ENCODE measurements at places on chromosomes 12 and 14. TPM values are rescaled to one million over a fixed set of nuclear protein-coding genes. Genes with fewer than 3 reads are reported as not detected.
A peak's percentile ranks its signal among the peaks of the same experiment; 100 is the strongest.

DNA sequence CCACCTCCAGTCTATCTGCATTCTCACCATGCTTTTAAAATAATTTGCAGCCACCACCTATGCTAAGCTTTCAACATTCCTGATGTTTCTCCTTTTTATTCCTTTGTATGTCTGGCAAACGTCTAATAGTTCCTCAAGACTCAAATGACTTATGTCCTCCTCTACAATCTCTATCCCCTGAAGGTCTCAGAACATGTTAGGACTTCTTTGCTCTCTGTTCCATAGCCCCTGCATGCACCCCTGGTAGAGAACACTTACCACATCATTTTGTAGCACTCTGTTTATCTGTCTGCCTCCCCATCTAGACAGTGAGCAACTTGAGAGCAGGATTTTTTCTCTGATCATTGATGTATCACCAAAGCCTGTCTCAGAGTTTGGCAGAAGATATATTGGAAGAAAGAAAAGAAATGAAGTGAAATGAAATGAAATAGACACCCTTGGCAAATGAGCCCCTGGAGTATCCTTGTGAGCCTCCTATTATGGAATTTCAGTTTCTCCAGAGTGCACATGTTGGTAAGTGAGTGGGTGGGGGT lies 1231.2 kb upstream of the FLRT2 start:
- no peak for DNase-seq

GRCh38 chr12:14252697-14253096 lies 112.8 kb upstream of the ATF7IP start:
- DNase-seq: no peak

GRCh38 chr14:72617391-72618031 lies 276.4 kb downstream of the DPF3 start:
- DNase-seq: peak; percentile 14

The CCDC175 gene
- polyA plus RNA-seq: not detected

The KNTC1 gene
- polyA plus RNA-seq: 18.0 TPM

DNA sequence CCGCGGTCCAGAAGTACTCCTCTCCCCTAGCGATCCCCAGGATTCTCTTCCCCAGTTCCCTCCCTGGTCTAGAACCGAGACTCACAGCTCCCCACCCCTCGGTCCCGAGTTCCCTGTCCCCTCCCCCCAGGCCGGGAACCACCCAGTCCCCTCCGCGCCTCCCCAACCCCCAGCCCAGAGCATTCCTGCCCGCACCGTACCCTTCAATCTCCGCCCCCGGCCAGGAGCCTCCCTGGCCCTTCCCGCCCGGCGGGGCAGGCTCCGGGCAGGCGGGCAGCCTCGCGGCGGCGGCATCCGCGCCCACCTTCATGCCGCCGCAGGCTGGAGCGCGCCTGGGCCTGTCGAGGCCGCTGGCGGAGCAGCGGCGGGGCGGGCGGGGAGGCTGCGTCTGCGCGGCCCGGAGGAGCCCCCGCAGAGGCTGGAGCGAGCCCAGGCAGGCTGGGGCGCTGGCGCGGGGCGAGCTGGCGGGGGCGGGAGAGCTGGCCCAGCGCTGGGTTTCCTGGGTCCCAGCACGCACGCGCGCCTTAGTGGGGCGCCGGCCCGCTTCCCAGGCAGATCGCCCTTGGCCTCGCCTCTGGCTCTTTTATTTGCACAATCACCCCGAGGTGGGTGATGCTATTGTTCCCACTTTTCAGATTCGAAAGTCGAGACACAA lies 22.2 kb upstream of the GPR132 start:
- no peak for DNase-seq

The FOXA1 gene
- not detected for polyA plus RNA-seq

- DNase-seq: no peak
Measured at GRCh38 chr12:63978519-63978918, 134.0 kb downstream of the SRGAP1 start.

The INHBC gene
- 0.25 TPM for polyA plus RNA-seq

DNA sequence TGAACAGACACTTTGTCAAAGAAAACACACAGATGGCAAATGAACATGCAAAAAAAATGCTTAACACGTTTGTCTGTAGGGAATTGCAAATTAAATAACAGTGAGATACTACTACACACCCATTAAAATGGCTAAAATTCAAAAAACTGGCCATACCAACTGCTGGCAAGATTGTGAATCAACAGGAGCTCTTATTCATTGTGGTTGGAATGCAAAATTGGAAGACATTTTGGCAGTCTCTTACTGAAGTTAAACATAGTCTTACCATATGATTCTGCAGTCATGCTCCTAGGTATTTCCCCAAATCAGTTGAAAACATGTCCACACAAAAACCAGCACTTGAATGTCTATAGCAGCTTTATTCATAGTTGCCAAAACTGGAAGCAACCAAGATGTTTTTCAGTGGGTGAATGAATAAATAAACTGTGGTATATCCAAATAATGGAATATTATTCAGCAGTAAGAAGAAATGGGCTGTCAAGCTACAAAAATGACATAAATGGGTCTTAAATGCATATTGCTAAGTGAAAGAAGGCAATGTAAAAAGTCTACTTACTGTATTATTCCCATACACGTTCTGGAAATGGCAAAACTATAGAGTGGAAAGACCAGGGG lies 91.4 kb downstream of the PLEKHA5 start:
- DNase-seq: no peak

DNA sequence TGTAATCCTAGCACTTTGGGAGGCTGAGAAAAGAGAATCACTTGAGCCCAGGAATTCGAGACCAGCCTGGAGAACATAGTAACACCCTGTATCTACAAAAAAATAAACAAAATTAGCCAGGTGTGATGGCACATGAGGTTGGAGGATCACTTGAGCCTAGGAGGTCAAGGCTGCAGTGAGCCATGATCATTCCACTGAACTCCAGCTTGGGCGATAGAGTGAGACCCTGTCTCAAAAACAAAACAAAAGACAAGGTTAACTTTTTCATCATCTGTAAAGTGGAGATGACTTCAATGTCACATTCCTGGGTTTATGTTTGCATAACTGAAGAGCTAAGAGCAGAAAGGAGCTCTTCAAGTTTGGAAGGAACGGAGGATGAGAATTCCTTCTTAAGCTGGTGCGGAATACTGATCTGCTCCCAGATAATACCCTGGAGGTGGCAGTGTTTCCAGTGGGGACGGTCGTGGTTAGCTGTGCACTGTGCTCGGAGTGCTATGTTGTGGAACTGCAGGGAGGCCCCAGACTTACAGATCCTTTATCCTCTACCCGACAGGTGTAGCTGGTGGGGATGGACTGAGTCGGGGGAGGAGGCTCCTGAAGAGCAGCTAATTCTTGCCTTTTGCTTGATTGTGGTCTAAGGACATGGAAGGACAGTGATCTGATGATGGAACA lies 22.5 kb upstream of the BICD1 start:
- no peak for DNase-seq

The PIANP gene
- 3.2 TPM for polyA plus RNA-seq

- no peak for DNase-seq
Measured at GRCh38 chr12:1629338-1630132, 504 bp downstream of the WNT5B start.

The TSPAN19 gene
- polyA plus RNA-seq: 0.28 TPM

DNA sequence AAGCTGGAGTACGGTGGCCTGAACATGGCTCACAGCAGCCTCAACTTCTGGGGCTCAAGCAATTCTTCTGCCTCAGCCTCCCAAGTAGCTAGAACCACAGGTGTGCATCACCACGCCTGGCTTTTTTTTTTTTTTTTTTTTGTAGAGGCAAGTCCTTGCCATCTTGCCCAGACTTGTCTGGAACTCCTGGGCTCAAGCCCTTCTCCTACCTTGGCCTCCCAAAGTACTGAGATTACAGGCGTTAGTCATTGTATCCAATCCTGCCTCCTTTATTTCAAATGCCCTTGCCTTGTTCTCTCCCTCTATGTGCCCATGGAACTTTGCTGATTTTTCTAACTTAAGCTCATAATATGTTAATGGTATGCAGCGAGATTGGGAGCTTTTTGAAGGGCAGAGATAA lies 49.2 kb upstream of the PRICKLE1 start:
- DNase-seq: no peak

DNA sequence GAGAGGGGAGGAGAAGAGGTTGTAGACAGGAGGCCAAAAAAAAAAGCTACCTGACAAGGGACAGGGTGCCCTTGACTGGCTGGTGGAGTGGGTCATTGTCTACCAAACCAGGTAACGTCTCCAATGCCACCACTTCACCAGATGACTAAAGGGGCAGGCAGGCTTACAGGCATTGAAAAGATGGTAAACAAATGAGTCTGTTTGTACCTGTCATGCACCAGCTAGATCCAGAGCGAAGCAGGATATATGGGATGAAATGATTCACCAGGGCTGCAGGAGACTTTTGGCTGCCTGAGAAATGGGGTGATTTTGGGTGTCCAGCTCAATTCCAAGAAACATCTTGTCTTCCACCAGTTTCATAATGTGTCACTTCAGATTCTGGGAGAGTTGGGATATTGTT lies 4.0 kb downstream of the C12orf54 start:
- DNase-seq: no peak

DNA sequence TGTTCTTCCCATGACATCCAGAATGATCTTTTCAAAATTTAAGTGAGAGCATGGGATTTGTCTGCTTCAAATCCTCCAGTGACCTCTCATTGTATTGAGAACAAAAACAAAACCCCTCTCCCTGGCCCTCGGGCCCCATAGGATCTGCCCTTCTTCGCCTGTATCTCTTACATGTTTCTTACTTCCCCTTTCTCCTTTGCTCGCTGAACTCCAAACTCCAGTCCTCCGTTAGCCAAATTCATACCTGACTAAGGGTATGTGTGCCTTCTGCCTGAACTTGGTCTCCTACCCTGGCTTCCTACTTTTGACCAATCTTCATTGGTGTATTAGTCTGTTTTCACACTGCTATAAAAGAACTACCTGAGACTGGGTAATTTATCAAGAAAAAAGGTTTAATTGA lies 13.2 kb upstream of the TSPAN11 start:
- DNase-seq: no peak

Measured in forelimb muscle (tissue), 1 donor.